ENCODE measurements at places on chromosomes 1 and 21.
A peak's percentile ranks its signal among the peaks of the same experiment; 100 is the strongest.

GRCh38 chr1:202010180-202011015 is at the start of gene ELF3:
Gene ELF3, plus strand, starts transcription at chr1:202010587. Its CDS starts 550 bp downstream, at chr1:202011137.
- DNase-seq, result peak; percentile 84

DNA sequence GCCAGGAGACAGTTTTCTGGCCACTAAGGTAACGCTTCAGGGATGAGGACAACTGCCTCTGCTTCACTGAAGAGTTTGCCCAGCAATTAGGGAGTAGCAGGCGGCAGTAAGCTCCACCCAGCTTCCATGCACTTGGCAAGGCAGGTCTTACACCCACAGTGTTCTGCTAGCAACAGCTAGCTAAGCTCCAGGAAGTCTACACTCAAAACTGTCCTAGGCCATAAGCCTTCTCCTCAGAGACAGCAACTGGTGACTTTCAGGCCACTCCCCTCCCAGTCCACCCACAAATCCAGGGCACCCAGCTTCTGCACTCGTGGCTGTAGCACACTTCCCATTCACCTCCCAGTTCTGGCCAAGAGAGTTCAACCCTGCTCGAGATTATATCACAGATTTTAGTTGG is 47.3 kb downstream of the KMO start:
- no peak for DNase-seq

DNA sequence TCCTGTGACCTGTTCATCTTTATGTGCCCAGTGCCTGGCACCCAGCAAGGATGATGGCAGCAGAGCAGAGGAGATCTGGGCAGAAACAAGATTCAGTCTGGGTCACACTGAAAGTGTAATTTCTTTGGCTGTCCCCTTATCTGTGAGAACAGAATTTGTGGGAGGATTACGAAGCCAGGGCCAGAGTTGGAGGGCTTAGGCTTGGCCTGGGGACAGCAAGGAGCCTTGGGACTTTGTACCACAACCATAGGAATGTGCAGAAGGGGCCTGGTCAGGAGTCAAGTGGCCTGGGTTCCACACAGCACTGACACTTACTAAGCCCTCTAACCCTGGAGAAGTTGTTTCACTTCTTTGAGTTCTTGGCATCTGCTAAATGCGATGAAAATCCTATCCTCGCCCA is 12.8 kb downstream of the PMVK start:
- DNase-seq, result no peak

DNA sequence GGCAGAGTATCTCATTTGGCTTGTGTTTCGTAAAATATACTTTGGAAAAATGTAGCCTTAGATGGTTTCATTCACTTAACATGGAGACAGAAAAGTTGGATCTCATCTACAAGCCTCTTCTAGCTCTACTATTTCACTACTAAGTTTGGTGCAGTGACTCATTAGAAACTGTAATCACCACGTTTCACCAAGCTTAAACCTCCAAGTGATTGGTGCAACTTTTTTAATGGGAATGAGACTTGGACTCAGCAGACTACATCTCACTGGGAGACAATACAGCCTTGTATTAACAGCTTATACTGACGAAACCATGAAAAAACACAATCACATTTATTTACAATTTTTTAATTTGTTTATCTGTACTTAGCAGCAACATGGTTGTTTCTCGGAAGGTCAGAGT is 29.9 kb upstream of the NRIP1 start:
- no peak for DNase-seq

Data from progenitor cell of endocrine pancreas (in vitro differentiated cells).